ENCODE measurements at places on chromosomes 7 and 10.

- no peak for DNase-seq
Observed at GRCh38 chr10:97584060-97584797, at the start of gene HOGA1. TSS of gene HOGA1 (plus strand) at chr10:97584389. CDS start at chr10:97584704, 315 bp downstream.

- DNase-seq: no peak
Observed at GRCh38 chr7:34315032-34315431, 343.0 kb upstream of the NPSR1 start.

DNA sequence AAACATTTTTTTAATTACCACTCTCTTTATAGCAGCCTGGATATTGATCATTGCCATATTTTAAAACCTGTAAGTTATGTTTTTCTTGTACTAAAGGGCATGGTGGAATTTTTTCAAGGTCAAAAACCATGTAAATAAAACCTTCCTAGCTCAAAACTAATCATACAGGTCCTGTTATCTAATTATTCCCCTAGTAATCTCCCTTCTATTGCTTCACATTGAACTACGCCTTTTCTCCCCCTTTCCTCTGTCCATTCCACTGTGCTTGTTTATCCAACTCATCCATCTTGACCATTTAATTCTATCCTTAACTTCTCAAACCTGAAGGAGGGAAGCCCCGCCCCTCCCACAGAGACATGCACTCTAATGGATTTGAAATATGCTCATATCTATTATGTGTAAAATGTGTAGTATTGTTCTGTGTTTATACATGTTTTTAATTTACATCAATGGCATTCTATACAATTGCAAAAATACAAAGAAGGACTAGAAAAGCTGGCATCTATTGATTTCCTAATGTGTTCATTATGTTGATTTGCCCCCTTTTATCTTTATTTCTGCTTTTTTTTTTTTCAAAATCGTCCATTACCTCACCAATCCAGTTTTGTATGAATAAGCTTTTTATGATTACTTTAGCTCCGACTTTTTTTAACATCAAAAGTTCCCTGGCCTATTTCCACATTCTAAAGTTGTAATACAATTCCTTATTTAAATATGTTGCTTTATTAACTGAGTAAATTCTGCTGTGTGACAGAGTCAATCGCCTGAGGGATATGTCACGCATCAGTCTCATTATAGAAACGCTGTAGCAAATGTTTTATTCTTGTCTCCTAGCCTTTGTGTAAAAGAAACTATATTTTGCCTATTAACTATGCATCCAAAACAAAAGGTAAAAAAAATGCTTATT lies 61.0 kb downstream of the MET start:
- no peak for DNase-seq

- no peak for DNase-seq
Observed at GRCh38 chr7:35261041-35261440, 7.1 kb upstream of the TBX20 start.

DNA sequence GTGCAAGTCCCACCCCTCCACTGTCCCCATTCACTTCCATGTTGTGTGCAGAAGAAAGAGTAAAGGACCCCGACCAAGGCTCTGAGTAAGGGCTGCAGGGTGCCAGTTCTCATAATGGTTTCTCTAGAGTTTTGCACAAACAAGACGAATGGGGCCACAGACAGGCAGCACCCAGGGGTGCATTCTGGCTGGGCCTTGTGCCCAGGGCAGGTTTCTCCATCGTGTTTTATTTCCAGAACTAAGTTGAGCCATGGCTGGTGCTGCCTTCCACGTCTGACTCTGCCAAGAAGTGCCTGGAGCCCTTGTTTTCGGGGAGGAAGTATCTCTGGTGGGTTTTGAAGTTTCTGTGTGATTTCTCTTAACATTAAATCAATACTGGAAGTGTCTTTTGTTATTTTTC lies 95.0 kb upstream of the SDK1 start:
- no peak for DNase-seq

- no peak for DNase-seq
Observed at GRCh38 chr10:132020456-132020855, 38.7 kb upstream of the BNIP3 start.

DNA sequence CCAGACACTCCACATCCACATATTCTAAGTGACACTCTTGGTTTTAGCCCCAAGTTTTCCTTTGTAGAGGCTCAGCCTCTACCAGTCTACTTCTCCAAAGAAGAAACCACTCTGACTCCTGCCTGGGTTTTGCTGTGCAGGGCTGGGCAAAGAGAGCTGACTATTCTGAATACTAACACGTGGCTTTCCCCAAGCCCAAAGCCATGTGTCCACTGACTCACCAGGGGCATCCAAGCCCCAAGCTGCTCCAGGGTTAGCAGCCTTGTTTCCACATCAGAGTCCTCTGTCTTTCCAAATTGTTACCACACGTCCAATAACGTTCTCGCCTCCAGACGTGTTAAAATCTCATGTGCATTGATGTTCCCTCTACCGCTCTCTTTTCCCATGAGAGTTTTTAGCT lies 8.7 kb downstream of the GALNTL5 start:
- no peak for DNase-seq

- no peak for DNase-seq
Observed at GRCh38 chr7:158317238-158318205, 270.1 kb downstream of the PTPRN2 start.

DNA sequence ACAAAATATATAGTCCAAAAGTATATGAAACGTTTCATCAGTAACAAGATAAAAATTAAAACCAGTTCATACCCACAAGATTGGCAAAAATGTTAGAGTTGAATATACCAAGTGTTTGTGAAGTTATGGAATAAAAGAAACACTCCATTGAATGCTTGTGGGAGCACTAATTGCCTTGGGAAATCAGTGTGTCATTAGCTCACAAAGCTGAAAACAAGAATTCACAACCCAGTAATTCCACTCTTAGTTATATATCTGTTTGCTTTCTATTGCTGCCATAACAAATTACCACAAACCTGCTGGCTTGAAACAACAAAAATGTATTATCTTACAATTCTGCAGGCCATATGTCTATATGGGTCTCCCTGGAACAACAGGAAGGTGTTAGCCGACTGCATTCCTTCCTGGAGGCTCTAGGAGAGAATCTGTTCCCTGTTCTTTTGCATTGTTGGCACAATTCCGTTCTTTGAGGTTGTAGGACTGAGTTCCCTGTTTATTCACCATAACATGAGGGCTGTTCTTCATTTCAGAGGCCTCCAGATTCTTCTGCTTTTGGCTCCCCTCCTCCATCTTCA lies 45.7 kb downstream of the SEM1 start:
- DNase-seq: no peak

DNA sequence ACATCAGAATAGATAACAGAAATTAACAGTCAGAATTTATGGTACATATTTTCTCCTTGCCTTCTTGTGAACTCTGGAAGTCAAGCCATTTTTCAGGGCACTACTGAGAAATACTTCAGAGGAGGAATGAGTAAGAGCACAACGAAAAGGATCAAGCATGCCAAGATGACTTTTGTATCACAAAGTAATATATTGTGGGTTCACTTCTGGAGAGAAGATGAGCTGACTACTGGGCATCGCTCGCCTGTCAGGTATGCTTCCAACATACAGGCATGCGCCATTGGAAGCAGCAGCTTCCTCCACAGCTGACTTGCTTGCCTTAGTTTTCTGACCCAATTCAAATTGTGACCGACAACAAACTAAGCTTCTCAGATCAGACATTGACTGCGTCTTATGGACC lies 137.3 kb downstream of the VTI1A start:
- no peak for DNase-seq

- no peak for DNase-seq
Observed at GRCh38 chr7:953547-954327, 743 bp downstream of the ADAP1 start.

DNA sequence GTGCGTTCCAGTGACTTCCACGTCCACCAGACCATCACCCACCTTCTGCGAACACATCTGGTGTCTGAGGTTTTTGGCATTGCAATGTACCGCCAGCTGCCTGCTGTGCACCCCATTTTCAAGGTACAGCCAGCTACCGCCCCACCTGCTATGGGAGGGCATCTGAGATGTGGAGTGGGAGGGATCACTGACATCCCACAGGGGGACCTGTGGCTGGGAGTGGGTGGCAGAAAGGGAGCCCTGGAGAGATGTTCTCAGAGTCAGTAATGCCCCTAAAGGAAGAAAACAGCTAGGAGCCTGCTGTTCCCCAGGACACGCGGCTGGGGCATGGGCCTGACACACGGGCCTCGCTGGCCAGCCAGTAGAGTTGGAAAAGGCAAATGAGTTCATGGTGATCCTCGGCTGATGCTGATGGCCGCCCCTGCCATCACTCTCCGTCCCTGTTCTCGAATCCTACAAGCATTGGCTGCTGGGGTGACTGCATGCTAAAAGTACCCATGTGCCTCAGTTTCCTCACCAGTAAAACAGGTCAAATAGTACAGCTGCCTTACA lies 66.6 kb downstream of the ALOX5 start:
- no peak for DNase-seq

- DNase-seq: no peak
Observed at GRCh38 chr7:126605056-126605455, 647.7 kb downstream of the GRM8 start.

GRCh38 chr7:15839416-15840100 lies 153.1 kb upstream of the MEOX2 start:
- no peak for DNase-seq

DNA sequence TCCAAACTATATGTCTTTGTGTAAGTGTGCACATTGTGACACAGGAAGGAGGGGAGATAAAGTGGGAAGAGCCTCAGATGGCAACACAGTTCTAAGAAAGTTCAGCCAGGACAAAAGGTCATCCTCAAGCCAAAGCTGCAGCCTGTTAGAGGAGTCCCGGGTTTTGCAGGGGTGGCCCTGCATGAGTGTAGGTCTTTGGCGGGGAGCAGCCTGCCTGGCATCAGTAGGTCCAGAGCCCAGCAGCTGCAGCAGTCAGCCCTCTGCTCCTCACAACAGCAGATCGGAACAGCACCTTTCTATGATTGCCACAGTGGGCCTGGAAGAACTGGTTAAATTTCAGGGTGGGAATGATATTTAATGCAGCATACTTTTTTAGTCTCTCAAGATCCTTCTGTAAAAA lies 13.5 kb upstream of the VDAC2 start:
- DNase-seq: no peak

DNA sequence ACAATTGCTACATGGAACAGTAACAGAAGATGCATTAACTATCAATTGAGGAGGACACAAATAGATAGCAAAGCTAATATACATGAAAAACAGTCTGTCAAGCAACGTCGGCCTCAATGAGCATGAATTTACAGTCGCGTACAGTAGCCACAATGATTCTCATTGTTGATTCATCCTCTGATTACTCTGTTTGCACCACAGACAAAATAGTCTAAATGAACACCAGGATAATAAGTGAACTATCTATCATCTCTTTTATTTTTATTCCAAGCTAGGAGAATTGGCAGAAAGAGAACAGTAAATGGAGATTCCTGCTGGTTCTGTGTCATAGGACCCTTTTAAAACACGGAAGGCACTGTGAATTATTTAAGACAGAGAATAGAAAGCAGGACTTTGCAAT lies 108.5 kb downstream of the EVX1 start:
- no peak for DNase-seq

DNA sequence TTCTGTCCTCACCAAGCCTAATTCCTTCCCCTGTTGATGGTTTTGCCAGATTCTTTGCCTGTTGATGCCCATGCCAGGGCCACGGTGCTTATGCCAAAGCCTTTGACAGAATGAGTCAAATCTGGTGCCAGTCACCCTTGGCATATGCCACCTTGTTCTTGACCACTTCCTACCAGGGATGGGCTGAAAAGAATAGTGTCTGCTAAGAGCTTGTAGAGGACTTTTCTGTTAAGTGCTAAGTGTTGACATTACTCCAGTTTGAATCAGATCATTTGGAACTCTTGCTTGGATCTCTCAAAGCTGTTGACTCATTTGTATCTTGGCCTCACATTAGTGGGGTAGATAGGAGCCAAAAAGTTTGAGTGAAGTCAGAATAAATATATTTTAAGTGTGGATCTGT lies 661.2 kb downstream of the AUTS2 start:
- no peak for DNase-seq

- no peak for DNase-seq
Observed at GRCh38 chr10:110176141-110177030, 31.0 kb upstream of the MXI1 start.

GRCh38 chr7:33760146-33760545 lies 145.2 kb upstream of the BMPER start:
- no peak for DNase-seq

DNA sequence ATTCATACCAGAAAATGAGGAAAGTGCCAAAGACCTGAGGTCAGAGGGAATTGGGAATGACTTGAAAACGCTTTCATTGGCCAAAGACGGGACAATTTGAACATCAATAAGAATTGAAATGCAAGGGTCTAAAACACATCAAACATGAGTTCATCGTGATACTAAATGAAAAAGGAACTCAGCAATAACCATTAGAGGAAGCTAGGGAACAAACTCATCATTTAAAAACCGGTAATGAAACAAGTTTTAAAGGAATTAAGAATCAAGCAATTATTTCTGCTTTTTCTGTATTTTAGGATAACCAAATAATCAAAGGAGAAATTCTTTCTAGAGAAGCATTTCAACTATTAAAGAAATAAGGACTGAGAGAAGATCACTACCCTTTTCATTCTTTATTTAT lies 303.1 kb downstream of the ARHGAP12 start:
- DNase-seq: no peak

DNA sequence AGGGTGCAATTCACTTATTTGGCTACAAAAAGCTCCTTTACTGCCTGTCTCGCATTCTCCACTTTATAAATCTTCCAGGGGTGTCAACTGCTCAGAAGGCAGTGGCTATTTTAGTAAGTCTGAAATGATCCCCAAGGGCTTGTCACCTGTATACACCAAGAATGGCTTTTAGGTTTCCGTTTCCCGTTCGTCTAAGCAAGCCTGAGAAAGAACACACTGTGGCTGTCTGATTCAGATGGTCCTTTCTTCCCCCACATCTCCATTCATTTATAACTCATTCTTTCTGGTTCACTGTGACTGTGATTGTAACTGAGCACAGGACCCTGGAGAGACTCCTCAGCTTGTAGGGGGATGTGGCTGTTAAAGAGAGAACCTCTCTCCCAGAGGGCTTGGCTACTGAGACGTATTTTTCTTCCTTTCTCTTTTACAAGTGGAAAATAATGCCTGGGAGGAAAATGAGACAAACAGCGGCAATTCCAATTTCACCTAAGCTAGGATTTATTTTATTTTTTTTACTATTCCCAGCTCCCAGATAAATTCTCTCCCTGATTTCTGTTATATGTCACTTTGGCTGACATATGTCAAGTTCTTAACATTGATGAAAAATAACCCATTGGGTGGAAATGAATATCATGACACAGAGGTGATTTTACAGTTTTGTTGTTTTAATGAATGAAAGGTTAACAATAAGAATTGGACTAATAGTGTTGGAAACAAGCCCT lies 129.3 kb downstream of the FAM107B start:
- no peak for DNase-seq

Data from CD4-positive, alpha-beta T cell treated with Interleukin-4 for 4 hours (primary cell).